Kidney epithelial cell (primary cell): ENCODE measurements at places on chromosomes 16 and 17.

DNA sequence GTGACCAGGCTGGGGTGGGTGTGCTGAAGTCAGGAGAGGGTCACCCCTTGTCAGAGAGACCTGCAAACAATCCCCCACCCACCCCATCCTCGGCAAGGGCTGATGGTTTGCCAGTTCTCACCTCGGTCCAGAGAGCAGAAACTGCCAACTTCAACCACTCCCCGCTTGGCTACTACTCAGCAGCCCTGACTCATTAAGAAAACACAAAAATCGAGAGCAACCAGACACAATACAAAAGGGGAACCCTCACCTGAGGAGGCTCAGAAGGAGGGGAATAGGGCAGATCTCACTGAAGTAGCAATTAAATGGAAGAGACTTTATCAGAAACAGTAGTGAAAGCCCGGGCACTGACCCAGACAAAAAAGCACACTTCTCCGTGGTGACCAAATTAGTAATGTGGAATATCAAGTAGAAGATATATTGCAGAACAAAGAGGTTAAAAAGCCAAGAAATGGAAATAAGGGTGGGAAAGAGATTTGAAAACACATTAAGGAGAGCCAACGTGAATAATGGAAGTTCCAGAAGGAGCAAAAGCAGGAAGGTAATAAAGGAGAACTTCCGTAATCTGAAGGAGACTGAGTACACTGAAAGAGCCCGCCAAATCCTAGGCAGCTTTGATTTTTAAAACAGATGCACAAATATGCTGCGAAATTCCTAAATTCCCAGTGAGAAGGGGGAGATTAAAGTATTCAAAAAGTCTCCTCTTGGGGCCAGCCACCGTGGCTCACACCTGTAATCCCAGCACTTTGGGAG is 23.6 kb downstream of the CENPV start:
- no peak for DNase-seq

GRCh38 chr16:57694231-57694724 is 328 bp upstream of the DRC7 start:
- no peak for DNase-seq

GRCh38 chr16:81238296-81239011 is at the start of gene BCO1:
Gene BCO1 (plus strand): TSS chr16:81238689. CDS start chr16:81238909, 220 bp downstream.
- DNase-seq: peak; percentile 76

DNA sequence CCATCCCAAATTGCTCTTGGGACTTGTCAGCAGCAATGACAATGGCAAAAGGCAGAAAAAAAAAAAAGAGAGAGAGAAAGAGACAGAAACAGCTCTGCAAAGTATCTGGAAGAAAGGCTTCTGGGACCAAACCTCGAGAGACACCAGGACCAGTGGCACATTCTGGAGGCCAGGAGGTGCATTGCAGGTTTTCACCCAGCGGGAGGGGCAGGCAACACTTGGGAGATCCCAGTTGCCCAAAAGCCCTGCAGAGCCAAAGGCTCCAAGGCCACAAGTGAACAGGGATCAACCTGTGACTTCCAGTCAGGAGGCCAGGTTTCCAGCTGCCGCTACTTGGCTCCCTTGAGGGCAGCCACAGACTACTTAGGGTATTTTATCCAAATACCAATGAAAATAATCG is 110.8 kb upstream of the CDH5 start:
- DNase-seq: no peak

DNA sequence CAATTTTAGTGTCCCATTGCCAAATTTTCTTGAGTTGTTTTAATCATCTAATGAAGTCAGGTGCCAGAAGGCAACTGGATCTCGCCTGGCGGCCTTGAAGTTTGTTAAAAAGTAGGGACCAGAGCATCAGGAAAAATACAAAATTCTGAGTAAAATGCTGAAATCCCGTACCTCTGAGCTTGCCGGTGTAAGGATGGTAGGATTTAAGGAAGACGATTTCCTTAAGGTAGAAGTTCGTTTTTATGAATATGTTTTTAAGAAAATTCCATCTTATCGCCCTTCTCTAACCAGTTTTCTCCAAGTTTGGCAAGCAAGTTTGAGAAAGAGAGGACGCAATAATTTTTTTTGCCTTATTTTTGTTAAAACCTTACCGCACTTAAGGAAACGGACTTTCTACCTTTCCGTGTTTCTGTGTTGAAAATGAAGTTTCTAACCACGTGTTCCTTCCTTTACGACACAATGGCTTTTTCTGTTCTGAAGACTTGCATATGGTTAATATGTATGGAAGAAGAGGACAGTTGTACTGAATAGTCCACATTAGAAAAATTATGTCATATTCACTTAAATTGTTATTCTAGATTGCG is 748 bp downstream of the ATF7IP2 start:
- no peak for DNase-seq

DNA sequence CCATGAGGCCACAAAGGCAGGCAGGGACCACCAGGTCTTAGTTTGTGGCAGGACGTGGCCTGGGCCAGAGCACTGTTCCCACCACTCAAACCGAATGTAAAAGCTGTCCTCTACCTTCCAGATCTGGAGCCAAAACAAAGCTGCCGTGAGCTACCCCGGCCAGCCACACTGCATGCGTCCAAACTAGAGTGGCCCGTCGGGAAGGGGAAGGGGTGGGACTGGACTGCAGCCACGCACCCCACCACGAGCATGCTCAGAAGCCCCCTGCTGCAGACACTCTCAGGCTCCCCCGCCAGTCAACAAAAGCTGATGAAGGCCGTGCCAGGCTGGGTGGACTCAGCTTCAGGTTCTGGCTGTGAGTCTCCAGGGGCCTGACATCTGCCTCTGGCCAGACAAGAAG is 15.2 kb downstream of the SLC13A5 start:
- DNase-seq: no peak

DNA sequence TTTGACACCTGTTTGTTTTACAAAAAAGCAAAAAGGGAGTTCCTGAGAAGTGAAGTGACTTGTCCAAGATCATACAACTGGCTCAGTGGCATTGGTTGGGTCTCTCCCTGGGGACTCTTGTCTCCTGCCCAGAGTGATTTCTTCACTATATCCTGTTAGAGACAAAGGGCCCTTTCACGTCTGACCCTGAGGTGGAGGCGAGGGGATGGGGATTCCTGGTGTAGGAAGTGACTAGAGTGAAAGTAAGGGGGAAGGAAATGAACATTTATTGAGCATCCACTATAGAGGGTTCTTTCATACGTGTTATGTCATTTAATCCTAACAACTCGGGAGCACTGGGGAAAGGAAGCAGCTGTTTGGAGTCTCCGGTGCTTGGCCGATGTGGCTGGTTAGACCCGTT is 9.0 kb downstream of the ITGB3 start:
- DNase-seq: no peak

- DNase-seq: no peak
Measured at GRCh38 chr17:46814446-46814845, 4.0 kb downstream of the WNT3 start.

- DNase-seq: no peak
Measured at GRCh38 chr16:22721511-22722100, 92.4 kb upstream of the HS3ST2 start.

- no peak for DNase-seq
Measured at GRCh38 chr17:17528696-17529652, 32.8 kb upstream of the RASD1 start.

- no peak for DNase-seq
Measured at GRCh38 chr17:3812771-3813170, 11.8 kb upstream of the ITGAE start.

GRCh38 chr16:76661691-76662235 is 384.6 kb downstream of the CNTNAP4 start:
- DNase-seq: no peak

DNA sequence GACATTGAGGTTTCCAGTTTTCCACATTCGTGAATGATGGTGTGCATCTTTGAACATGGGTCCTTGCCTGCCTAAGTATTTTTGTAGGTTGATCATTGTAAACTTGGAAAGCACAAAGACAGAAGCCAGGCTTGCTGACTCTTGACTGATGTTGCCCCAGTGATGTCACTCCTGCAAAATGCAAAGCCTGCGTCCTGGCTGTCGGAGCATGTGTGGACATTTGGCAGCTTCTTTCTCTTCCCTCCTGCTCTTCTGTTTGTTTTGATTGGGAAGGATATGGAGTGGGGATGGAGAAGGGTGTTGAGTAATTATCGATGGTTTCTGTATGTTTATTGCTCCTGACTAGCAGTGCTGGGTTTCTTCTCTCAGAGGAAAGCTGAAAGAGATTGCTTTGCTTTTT is 3.2 kb downstream of the NDE1 start:
- DNase-seq: no peak

GRCh38 chr17:2068519-2069051 is 13.7 kb downstream of the HIC1 start:
- peak; percentile 61 for DNase-seq

DNA sequence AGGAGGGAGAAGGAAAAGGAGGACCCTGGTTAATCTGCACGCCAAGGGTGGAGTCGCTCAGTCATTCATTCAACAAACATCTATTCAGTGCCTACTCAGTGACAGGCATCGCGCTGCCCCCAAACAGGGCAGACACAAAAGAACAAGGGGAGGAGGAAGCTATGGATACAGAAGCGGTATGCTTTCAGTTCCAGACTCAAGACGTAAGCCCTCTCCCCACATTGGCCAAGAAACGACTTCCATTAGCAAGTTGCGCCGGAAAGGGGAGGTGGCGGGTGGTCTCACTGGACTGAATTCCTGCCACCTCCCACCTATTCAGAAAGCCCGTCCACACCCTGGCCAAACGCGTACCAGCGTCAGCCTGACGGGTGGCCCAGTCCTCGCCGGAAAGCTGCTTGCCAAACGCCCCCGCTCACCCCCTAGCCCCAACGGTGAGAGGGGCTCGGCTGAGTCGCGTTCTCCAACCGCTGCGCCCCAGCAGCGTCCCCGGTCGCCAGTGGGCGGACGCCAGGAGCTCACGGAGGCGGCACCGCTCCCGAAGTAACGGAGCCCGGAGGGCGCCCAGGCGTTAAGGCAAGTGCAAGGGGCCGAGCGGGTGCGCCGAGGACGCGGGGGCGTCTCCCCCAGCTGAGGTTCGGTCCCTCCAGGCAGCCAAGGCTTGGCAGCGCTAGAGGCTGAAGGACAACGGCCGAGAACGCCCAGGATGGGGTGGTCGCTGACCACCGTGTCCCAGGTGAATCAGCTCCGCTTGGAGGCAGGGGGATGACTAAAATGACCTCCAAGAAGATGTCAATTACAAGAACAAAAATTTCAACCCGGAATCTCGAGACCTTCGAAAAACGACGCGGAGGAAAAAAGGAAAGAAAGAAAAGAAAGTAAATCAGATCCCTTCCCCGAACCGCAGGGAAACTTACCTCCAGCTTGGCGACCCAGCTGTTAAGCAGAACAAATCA is 470.7 kb downstream of the SOX9 start:
- no peak for DNase-seq

DNA sequence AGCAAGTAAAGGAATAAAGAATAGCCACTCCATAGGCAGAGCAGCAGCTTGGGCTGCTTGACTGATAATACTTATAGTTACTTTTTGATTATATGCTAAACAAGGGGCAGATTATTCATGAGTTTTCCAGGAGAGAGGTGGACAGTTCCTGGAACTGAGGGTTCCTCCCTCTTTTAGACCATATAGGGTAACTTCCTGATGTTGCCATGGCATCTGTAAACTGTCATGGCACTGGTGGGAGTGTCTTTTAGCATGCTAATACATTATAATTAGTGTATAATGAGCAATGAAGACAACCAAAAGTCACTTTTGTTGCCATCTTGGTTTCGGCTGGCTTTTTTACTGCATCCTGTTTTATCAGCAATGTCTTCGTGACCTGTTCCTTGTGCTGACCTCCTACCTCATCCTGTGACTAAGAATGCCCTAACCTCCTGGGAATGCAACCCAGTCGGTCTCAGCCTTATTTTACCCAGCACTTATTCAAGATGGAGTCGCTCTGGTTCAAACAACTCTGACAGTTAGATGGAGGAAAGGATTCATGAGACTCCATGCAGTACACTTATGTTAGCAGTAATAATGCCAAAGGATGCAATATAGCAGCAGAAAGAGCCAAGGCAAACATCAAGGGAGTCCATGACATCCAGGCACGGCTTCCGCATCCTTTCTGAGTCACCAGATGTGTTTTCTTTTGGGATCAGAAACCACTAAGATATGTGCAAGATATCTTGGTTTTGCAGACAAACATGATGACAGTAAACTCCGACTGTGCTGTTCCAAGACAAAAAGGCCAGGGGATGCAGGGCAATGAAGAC is 55.8 kb upstream of the B4GALNT2 start:
- no peak for DNase-seq

DNA sequence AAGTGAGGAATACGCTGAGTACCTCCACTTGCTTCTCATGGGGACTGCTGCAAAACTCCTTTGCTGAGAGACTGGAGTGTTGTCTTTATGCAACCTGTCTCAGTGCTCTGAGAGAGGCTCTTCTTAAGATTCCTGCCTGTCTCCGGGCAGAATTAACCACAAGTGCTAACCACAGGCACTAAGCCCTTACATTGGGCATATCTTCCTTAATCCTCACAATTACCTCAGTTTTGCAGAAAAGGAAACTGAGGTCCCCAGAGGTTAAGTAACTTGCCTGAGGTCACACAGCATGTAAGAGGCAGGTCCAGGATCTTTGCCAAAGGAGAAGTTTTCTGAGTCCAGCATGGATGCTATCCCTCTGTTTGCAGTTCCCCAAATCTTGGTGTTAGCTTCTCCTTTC is 86.0 kb downstream of the GP2 start:
- no peak for DNase-seq

DNA sequence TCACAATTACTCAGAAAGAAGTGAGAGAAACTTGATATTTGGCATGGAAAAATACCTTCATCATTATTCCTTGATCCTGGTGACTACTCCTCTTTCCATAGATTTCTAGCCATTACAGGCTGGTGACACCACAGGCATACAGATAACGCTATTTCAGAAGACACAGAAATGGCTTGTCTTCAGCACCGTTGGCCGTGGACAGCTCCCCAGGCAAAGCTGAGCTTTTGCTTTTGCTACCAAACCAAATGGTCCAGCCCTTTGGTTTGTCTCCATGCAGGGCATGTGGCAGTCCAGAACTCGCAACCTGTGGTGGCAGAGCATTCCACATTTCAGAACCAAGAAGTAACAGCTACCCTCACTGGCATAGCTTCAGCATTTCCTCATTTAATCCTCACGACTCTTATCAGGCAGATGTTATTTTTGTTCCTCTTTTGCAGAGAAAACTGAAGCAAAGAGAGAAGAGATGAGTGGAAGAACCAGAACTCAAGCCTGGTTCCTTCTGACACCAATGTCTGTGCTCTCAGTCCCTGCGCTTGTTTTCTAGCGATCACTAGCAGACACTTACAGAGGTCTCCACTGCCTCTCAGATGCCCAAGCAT is 55.5 kb downstream of the HS3ST4 start:
- DNase-seq: no peak

- no peak for DNase-seq
Measured at GRCh38 chr17:28982131-28982793, 23.6 kb downstream of the SEZ6 start.

- peak; percentile 50 for DNase-seq
Measured at GRCh38 chr17:61833536-61834193, 29.7 kb downstream of the BRIP1 start.

- no peak for DNase-seq
Measured at GRCh38 chr17:74390680-74391653, 23.7 kb downstream of the GPR142 start.

DNA sequence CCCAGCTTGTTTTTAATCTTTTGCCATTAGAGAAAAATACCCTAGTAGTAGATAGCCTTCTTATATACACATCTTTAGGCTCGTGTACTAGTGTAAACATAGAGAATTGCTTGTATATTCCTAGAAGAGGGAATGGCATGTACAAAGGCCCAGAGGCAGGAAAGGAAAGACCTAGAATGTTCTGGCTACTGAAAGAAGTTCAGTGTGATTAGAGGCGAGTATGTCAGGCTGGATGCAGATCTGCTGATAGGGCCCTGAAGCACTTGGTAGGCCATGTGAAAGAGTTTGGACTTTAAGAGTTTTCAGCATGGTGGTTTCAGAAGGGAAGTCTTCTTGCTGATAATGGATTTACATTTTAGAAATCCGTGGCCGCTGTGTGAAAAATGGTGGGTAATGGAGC is 17.4 kb downstream of the CTCF start:
- DNase-seq: no peak

GRCh38 chr17:11492511-11492910 is 105.8 kb upstream of the DNAH9 start:
- DNase-seq: no peak
